ENCODE measurements at places on chromosomes 13 and 19.

DNA sequence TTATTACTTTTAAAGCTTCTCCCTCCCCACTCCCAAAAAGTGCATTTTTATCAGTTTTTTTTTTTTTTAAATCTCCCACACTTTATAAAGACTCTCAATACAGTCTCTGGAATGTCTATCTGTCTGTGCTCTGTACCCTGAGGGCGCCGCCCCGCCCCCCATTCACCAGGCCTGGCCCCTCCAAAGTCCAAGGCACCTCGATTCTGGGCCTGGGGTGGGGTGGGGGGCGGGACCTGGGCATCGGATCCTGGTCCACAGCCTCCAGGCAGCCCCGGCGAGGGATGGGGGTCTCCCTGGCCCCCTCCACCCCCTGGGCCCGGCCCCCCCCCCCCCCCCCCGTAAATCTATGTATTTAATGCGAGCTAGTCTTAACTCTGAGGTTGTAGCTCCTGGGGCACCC lies 23.3 kb downstream of the ZBTB7A start:
- DNase-seq = no peak

GRCh38 chr13:99288089-99288488 lies 19.1 kb downstream of the GPR183 start:
- peak; percentile 94 for DNase-seq

DNA sequence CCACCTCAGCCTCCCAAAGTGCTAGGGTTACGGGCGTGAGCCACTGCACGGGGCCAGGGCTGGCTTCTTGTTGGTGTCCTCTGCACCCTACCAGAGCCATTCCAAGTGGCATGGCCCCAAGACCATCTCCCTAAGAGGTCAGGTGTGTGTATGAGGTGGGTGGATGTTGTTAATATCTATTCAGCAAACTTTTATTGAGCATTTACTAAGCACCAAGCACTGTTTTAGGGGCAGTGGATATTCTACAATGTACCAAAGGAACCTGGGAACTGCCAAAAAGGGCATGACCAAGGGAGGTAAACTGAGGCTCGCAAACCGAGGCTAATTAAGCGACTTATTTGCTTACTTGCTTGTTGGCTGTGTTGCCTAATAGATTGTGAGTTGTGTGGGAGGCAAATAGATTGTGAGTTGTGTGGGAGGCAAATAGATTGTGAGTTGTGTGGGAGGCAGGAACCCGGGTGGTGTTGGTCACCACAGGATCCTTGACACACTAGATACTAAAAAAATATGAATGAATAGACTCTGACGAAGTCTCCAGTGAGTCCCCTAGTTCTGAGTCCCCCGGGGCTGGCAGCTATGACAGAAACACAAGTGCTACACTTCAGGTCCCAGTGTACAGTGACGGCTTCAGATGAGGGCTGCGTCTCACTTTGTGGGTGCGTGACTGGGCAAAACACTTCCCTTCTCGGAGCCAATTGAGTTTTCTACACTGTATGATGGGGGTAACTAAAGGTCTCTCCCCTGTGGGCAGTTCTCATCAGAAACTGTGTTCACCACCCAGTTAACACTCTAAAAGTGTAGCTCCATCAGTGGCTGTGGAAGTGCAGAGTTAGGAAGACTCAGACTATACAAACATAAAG lies 5.0 kb upstream of the BICRA start:
- DNase-seq = peak; percentile 20

DNA sequence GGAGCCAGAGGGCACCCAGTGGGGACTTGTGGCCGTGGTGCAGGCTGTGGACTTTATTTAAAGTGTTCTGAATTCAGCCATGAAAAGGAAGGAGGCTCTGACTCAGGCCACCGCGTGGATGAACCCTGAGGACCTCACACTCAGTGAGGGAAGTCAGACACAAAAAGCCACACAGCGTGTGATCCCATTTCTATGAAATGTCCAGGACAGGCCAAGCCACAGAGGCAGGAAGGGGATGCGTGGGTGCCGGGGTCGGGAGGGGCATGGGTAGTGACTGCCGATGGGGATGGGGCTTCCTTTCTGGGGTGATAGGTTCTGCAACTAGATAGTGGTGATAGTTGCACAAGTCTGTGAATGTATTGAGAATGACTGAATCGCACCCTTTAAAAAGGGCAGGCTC lies 8.7 kb upstream of the ZBTB7A start:
- DNase-seq = no peak

GRCh38 chr19:52638601-52639000 lies 446 bp upstream of the ZNF83 start:
- no peak for DNase-seq

DNA sequence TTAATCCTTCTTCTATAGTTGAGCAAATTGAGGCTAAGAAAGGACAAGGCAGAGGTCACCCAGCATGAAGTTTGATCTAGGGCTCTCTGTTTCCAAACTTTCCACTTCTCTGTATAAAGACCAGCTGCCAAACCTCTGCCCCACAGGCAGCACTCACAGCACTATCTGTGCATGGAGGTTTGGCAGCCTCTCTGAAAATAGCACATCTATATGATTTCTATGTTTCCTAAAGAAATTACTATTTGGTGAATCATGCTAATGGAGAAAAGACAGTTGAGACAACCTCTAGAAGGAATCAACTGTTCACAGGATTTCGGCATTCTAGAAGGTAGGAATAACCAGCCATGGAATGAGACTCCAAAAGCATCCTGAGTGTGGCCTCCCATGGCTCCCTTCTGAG lies 554.5 kb downstream of the IRS2 start:
- DNase-seq = no peak

DNA sequence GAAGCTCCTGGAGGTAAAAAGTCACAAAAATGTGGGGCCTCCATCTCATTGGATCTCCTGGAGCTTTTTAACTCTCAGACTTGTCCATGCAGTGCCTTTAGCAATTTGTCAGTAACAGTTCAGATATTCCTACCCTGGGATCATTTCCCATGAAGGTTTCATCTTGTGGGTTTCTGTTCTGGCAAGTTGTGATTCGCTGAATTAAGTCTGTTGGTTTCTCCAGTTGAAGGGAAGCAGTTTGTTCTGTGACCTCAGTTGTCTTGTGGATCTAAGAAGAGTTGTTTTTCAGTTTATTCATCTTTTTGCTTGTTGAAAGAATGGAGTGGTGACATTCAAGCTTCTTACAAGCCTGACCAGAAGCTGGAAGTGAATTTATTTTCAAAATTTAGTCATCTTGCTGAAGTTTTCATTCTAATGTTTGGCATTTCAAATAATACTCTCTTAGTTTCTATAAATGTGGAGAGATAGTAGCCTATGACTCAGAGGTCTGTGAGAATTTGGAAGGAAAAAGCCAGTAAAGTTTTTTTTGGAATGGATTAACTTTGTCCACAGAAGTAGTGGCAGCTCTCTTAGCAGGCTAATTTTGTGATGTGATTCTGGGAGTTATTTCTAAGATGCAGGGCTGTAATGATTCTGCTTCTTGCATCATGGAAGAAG lies 120.1 kb upstream of the CSNK1A1L start:
- no peak for DNase-seq

DNA sequence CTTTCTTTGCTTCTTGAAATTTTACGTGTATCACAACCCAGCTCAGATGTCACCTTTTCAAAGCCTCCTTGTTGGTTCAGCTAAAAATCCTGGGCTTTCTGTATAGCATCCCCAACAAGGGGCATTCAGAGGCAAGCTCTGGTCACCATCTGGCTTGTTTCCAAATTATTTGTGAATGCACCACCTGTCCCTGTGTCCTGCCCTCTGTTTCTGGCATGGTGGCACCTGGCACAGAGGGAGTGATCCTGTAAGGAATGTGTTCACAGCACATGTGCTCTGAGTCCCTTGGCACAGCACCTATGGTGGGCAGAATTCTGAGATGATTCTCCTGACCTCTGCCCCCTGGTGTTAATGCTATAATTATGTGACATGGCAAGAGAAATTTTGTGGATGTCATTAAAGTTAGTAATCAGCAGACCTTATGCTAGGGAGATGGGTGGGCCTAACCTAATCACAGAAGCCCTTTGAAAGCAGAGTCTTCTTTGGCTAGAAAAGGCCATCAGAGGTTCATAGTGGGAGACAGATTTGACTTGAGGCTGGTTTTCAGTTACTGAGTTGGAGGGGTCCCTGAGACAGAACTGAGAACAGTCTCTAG lies 76.3 kb downstream of the ZNF429 start:
- no peak for DNase-seq

DNA sequence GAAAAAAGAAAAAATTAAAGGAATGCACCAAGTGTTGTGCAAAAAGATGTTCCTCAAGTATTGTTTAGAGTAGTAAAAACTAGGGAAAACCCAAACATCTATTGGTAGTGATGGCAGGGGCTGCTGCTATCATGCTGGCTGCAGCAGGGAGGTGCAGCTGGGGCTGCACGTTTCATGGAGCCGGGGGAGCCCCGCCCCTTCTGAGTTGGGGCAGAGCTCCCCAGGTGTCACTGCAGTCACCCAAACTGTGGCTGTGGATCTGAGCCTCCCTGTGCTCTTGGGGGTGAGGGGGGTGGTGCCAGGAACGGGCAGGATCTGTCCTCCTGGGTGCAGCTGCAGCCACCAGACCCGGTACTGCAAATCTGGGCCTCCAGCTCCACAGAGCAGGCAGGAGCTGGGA lies 11.5 kb upstream of the UBE2S start:
- no peak for DNase-seq

- DNase-seq = no peak
These were observed 83.8 kb upstream of the TM9SF2 start for GRCh38 chr13:99417201-99418102.

DNA sequence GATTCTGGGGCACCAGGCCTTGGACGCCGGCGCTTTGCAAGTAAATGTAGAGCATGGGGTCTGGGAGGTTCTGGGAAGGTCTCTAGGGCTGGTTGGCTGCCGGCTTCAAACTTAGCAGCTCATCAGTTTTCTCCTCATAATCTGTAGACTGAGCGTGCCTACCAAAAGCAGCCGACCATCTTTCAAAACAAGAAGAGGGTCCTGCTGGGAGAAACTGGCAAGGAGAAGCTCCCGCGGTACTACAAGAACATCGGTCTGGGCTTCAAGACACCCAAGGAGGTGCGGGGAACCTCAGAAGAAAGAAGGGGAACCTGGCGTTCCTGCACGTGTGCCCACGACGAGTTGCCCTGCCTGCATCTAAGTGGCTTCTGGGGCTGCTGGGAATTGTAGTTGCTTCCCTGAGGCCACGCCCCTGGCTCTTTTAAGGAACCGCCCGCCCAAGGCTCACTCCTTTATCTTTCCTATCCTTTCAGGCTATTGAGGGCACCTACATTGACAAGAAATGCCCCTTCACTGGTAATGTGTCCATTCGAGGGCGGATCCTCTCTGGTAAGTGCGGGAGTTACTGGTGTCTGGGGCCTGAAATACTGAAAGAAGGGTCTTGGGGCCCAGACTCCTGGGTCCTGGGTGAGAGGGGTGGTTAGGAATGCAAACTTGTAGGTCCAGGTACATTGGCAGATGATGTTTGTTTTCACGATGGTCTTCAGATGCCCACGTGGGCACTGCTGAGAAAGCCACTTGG lies 984 bp downstream of the RPS11 start:
- DNase-seq = peak; percentile 87

- no peak for DNase-seq
These were observed 149.8 kb downstream of the DLEU7 start for GRCh38 chr13:50693727-50694126.

GRCh38 chr13:33383724-33384577 lies 98.4 kb upstream of the STARD13 start:
- DNase-seq = peak; percentile 28

DNA sequence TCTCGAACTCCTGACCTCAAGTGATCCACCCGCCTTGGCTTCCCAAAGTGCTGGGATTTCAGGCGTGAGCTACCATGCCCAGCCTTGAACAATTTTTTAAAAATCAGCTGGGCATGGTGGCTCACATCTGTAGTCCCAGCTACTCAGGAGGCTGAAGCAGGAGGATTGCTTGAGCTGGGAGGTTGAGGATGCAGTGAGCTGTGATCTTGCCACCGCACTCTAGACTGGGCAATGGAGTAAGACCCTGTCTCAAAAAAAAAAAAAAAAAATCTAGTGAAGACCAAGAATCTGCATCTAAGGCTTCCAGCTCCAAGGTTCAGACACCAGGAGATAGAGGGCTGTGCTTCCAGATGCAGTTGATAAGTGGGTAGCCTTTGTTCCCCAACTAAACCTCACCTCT lies 17.1 kb downstream of the DNASE2 start:
- no peak for DNase-seq

- DNase-seq = no peak
These were observed 3.3 kb upstream of the EPOR start for GRCh38 chr19:11387162-11388034.

DNA sequence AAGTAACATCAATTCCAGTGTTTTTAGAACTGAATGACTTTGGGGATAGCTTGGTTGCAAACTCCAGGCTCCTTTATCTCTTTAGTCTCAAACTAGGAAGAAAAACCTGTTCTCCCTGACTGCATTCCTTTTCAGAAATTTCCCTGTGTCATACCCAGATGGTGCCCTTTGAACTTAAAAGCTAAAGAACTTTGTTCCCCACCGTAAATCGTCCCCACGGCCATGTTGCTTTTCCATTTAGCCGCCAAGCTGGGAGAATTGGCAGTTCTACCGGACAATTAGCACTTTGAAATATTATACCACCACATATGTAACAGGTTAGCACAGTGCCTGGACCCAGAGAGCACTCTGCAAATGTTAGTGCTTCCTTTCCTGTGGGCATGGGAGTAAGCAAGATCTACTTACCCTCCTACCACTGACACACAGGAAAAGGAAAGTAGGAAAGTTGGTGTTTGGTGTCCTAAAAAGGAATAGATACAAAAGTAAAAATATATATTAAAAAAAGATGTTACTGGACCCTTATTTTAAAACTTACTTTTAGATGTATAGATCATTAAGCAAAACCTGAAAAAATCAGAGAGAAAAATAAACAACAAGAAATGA lies 191.9 kb upstream of the MIR17HG start:
- no peak for DNase-seq

DNA sequence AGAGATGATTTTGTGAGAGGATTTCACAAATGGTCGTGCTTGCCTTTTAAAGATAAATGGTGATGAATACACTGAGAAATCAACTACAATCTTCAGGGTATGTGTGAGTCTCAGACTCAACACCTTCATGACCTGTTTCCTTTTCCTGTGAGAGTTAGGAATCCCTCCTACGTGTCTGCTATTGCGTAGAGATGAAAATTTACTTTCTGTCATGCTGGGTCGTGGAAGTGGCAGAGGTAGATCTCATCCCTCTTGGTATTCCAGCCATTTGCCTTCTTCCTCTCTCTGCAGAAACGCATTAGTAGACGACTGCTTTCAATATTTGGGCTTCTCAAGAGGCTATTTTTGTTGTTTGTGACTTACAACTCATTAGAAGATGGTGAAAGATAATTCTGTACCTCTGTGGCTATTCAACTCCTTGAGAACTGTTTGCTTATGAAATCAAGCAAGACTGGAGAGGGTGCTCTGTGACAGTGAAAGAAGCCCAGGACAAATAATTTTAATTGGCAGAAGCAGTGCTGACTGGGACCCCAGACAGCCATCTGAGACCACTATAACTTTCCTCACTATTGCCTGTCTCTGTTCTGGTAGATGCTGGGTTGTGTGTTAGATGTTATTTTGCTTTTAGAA lies 233.1 kb downstream of the LACC1 start:
- no peak for DNase-seq

Data from GM12865 (cell line).